ENCODE measurements at places on chromosomes 5 and 9.

GRCh38 chr5:180399401-180400215, 46.5 kb upstream of the GFPT2 start:
- no peaks in the 10 kb centered on the region for H3K27me3 ChIP-seq
- H3K27ac ChIP-seq, result no peak overlapping the region
- no peaks in the 10 kb centered on the region for H3K36me3 ChIP-seq
- H3K4me3 ChIP-seq, result no peak overlapping the region
- no peaks in the 10 kb centered on the region for H3K4me1 ChIP-seq

GRCh38 chr5:154345255-154345952, 100.4 kb upstream of the SAP30L start:
- H3K4me1 ChIP-seq, result no peaks in the 10 kb centered on the region
- no peak for DNase-seq
- H3K27ac ChIP-seq, result no peak overlapping the region
- H3K36me3 ChIP-seq, result no peaks in the 10 kb centered on the region
- H3K4me3 ChIP-seq, result no peak overlapping the region
- no peaks in the 10 kb centered on the region for H3K27me3 ChIP-seq

DNA sequence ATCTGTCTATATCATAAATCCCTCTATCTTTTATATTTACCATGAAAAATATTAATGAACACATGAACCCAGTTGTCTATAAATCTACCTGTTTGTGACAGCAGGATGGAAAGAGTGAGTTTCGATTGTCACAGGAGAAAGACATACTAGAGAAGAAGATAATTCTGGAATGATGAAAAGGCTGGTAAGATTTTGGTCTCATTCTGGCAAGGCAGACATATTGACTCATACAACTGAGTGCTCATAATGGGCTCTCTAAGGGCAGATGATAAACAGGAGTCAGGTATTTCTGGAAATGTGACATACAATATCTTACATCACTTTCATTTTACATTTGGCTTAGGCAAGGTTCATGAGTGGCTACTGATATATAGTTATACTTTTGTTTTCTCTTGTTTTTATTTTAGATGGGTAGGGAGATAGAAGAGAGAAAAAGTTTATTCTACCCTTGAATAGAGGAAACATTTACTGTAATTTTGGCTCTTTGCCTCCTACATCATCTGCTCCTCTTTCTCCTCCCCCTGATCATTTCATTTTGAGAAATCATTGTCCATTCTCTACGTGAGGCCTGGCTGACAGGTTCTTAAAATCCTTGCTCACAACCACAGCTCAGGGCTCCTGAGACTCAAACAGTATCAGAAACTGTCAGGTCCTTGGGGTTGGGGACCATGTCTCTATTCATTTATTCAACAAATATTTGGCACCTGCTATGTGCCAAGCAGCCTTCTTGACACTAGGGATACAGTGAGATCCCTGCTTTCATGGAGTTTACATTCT, 14.4 kb downstream of the ELOVL7 start:
- H3K27me3 ChIP-seq, result no peaks in the 10 kb centered on the region
- no peak overlapping the region for H3K4me3 ChIP-seq
- H3K4me1 ChIP-seq, result no peaks in the 10 kb centered on the region
- DNase-seq, result no peak

DNA sequence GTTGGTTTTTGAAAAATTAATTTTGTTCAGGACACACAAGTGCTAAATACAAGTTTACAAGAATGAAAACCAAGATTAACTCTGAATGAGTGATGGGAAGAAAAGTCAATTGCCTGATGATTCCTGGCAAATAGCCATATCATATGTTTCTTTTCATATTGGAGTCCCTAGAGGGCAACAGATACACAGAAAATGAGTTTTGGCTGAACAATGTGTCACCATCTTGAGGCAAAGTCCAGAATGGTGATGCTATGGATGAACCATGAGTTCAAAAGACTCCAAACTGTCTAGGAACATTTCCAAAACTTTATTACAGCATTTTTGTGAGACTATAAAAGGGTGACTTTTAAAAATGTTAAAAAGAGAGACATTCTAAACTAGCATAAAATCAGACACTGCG, 382.9 kb downstream of the TMEM161B start:
- H3K27me3 ChIP-seq, result no peaks in the 10 kb centered on the region
- DNase-seq, result no peak
- no peak overlapping the region for H3K4me3 ChIP-seq

All from neural crest cell (in vitro differentiated cells).